ENCODE measurements at places on chromosomes 3 and 15.

GRCh38 chr15:95013381-95013780 lies 782.0 kb downstream of the MCTP2 start:
- no peak for DNase-seq

DNA sequence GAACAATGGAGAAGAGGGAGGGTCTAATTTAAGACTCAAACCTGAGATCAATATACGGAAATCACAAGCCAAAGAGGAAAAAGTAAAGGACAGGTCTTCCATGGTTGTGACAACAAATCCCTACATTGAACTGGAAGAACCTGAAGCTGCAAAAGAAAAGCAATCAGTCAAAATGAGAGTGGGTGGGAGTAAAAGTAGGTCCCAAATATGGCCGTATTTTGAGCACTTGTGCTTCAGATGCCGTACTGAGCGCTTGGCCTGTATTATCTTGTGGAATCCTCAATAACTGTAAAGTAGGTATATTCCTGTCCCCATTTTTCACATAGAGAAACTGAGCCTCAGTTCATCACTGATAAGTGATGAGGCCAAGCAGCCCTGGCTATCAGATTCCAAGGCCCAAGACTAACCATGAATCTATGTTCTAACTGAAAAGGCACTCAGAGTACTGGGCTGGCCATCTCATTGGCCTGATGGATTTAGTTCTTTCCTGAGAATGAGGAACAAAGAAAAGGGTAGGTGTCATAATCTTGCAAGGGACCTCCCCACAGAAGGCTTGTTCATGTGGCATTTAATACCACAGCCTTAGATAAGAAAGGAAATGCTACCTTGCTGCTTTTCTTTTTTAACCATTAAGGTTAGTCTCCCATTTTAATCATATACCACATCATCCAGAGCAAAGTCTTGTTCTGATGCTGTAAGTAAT lies 52.5 kb downstream of the LRRN1 start:
- DNase-seq = no peak

DNA sequence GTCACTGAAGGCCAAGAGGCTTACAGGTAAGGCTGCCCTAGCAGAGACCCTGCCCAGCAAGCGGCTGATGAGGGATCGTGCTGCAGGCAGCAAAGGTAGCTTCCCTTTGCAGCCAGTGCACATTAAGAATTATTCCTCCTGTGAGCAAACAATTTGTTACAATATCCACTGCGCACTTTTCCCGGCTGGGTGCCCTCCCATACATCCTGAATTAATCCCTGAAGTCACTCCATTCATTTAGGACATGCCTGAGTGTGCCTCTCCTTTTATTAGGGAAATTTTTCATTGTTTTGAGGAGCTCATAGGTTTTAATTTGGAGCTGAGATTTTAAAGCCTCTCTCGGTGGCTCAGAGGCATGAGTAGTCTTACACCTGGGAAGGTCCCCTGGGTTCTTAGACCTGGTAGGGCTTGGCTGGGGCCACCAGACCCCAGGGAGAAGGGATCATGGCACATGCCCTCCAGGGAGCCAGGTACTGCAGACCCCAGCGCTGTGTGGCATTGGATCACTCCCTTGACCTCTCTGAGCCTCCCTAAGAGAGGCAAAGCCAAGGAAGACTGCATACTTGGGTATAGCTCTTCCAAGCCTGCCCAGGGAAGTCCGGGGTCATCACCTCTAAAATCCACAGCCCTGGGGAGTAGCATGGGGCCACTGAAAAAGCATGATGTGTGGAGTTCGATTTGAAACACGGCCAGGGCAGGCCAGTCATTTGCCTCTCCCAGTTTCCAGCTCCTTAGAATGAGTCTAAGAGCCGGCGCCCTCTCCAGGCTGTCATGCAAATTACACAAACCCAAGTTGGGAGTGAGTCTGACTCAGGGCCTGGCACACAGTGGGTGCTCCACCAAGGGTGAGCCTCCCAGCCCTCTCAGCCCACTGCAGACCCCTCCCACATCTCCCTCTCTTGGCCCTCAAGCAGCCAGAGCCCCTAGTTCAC lies 151.9 kb upstream of the LINGO1 start:
- DNase-seq = no peak

- DNase-seq = no peak
These were observed 27.9 kb upstream of the NTRK3 start for GRCh38 chr15:88284318-88284998.

- no peak for DNase-seq
These were observed 3.1 kb upstream of the PLOD2 start for GRCh38 chr3:146164071-146164470.

- DNase-seq = peak; percentile 43
These were observed 238.7 kb downstream of the SV2B start for GRCh38 chr15:91338766-91339165.

- DNase-seq = no peak
These were observed 1.2 kb downstream of the PCBP4 start for GRCh38 chr3:51966016-51966415.

GRCh38 chr3:115099986-115100571 lies 47.0 kb downstream of the ZBTB20 start:
- DNase-seq = no peak

- DNase-seq = no peak
These were observed 81.3 kb downstream of the PCSK6 start for GRCh38 chr15:101407966-101408775.

GRCh38 chr3:81440661-81441060 lies 320.8 kb downstream of the GBE1 start:
- no peak for DNase-seq

DNA sequence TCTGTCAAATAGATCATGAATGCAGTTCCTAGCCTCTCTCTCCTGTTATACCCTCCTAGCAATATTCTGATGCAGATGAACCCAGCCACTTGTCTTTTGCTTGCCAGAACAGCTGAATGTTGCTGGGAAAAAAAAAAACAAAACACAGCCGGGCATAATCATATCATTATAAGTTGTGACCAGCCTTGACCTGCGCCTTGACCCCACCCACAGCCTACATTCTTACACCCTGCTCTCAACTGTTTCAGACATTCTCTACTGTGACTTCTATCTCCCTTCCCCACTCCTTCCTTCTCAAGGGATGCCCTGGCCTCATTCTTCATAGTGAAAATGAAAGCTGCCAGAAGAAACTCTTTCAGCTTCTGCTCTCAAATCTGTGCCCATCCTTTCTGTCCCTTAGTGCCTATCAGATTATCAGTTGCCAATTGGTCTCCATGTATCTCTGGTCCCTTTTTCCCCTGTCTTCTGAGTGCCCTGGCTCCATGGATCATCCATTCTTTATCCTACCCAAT lies 389.1 kb upstream of the TPRG1 start:
- DNase-seq = no peak

- DNase-seq = no peak
These were observed 16.7 kb downstream of the MAP2K5 start for GRCh38 chr15:67559158-67559557.

GRCh38 chr3:153903430-153903829 lies 217.8 kb upstream of the ARHGEF26 start:
- no peak for DNase-seq

DNA sequence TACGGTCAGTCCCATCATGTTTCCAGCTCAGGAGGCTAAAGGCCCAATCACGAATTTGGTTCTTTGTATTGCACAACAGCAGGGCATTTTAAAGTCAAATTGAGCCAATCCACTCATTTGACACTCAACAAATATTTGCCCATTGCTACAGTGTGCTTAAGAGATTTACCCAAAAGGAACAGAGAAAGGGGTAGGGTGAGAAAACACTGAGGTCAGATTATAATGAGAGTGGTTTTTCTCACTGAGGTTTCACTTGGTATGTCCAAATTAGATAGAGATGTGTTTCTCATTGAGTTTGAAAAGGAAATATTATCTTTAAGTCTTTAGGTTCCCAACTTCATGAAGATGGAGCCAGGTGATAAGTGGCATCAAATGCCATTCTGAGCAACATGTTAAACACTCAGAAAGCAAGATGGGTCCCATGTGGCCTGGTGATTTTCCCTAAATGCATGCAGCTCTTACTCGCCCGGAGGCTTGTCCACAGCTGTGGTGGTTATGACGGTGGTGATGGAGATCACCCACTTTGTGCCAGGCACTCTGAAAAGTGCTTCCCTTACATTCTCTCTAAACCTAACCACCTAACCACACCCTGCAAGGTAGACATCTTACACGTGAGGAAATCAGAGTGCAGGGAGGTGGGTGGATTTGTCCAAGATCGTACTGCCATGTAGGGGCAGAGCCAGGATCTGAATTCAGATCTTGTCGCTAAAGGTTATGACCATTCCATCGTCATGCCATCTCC lies 31.2 kb upstream of the USP3 start:
- no peak for DNase-seq

- peak; percentile 45 for DNase-seq
These were observed 396 bp downstream of the CHRNB4 start for GRCh38 chr15:78640527-78641101.

- DNase-seq = no peak
These were observed 23.6 kb downstream of the DUT start for GRCh38 chr15:48354694-48355303.

GRCh38 chr3:123481722-123482457 lies 33.0 kb upstream of the ADCY5 start:
- DNase-seq = no peak

GRCh38 chr3:186524616-186525015 lies 19.6 kb downstream of the CRYGS start:
- no peak for DNase-seq

GRCh38 chr3:11563865-11564185 lies 79.9 kb downstream of the VGLL4 start:
- DNase-seq = no peak

DNA sequence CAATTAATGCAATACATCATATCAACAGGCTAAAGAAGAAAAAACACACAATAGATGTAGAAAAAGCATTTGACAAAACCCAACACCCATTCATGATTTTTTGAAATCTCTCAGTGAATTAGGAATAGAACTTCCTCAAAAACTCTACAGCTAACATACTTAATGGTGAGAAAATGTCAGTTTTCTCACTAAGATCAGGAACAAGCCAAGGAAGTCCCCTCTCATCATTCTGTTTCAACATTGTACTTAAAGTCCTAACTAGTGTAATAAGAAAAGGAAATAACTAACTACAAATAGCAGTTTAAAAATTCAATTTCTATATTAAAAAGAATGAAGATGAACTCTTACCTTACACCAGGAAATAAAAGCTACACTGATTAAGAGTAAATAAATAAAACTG lies 77.8 kb downstream of the DCLK3 start:
- no peak for DNase-seq

GRCh38 chr3:193297421-193297820 lies 56.4 kb downstream of the PLAAT1 start:
- DNase-seq = no peak

DNA sequence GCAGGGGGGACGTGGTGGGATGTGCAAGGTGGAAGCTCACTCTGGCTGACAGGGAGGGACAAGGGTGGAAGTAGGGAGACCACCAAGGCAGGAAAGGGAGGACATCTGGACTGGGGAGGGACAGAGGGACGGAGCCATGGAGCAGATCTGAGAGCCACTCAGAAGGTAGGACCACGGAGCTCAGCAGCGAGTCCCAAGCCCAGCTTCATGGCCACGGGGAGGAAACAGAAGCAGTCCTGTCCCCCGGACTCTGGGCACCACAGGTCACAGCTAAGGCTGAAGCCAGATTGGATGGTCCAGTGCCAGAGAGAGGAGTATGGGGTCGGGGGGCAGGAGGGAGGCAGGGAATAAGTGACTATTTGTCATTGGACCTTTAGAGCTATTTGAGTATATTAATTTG lies 220.1 kb downstream of the TBC1D2B start:
- no peak for DNase-seq

GRCh38 chr3:194682189-194682693 lies 3.4 kb upstream of the FAM43A start:
- DNase-seq = no peak

DNA sequence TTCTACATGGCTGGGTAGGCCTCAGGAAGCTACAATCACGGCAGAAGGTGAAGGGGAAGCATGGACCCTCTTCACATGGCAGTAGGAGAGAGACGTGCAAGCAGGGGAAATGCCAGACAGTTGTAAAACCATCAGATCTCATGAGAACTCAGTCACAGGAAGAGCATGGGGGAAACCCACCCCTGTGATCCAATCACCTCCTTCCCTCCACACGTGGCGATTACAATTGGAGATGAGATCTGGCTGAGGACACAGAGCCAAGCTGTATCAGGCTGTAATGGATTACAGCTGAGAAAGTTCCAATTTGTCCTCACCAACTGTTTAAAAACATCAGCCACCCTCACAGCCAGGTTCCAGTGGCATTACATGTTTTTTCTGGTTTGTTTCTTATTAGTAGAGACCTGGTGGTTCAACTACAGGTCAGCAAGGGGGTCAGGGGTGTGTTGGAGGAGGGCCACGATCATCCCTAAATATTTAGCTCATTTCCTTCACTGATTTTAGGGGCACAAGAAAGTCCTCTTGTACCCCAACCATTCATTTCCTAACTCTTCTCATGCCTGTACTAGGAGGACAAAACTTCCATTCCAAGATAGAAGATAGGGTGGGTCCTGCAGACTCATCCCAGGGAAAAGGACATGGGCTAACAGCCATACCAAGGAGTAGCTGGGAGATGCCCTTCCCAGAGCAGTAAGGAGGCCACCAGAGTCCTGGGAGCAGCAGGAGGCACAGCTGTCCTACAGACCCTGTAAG lies 54.4 kb downstream of the ANXA2 start:
- no peak for DNase-seq

DNA sequence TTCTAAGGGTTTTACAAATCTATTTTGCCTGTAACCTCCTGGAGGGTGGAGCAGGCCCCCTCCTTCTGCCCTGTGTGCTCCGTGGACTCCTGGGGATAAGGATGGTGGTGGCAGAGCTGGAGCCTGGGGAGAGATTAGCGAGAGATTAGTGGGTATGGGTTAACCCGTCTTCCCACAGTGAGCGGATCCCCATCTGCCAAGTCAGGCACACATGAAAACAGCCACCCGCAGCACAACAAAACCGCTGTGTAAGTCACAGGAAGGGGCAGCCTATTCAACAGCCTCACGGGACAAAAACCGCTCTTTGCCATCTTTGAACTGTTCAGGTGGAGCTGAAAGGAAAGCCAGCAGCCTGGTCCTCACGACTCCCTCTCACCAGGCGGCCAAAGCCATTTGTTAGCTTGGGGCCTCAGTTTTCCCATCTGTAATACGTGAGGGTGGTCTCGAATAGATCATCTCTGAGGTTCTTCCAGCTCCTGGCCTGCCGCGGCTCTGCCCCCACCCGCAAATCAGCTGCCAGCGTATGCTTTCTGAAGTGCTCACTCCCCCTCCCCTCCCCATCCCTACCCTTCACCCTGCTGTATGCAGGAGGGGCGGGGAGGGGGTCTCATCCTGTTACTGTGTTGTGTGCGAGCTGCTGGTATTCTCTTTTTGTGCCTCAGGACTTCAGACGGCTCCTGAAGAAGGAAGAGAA lies 43.6 kb downstream of the PDIA5 start:
- DNase-seq = no peak
